Right hindlimb (tissue), 1 donor: ENCODE measurements at places on chromosomes 4 and X.
A peak's percentile ranks its signal among the peaks of the same experiment; 100 is the strongest.

- no peak for DNase-seq
Measured at GRCh38 chr4:77127215-77127614, 29.8 kb upstream of the CCNG2 start.

DNA sequence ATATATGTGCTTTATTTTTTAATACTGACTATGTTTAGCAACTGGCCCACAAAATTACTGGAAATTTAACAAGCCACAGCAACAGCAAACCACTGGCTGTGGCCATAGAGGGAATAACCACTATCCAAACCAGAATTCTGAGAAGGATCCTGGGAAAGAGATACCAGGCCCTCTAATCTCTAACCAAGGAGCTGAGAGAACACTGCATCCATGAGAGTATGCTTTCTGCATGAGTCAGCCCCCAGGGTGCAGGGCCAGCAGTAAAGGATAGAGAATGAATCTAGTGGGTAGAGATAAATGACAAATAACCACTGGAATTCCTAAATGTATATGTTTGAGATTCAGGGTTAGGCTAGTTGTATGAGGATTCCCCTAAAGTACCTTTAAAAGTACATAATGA is 221.8 kb downstream of the KIT start:
- no peak for DNase-seq

DNA sequence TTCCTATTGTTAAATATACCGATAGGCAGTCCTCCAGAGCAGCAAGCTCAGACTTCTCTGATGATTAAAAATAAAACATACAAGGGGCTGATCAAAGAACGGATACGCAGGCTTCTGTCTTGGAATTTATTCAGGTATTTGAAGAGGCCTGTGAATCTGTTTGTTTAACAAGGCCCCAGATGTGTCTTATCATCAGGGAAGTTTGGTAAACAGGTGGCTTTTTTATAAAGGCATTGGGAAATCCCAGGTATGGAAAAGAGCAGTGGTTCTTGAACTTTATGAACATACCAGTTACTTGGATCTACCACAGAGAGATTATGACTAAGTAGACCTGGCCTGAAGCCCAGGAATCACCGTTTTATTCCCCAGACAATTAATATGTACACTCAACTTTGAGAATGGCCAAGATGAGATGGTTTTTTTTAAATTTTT is 47.9 kb downstream of the SOWAHB start:
- no peak for DNase-seq

DNA sequence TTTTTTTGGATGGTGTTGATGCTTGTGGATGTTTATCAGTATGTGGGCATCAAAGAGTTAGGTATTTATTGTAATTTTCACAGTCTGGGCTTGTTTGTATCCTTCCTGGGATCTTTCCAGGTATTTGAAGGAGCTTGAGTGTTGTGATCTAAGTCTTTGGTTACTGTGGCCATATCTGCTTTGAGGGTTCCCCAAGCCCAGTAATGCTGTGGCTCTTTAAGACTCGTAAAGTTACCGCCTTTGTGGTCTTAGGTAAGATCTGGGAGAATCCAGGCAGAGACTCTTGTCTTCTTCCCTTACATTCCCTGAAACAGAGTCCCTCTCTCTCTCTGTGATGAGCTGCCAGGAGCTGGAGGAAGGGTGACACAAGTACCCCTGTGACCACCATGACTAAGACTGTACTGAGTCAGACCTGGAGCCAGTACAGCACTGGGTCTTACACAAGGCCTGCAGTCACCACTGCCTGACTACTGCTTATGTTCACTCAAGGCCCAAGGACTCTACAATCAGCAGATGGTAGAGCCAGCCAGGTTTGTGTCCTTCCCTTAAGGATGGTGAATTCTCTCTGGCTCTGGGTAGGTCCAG is 62.2 kb downstream of the FMR1NB start:
- no peak for DNase-seq

GRCh38 chrX:145715641-145716138 is 101.9 kb upstream of the SLITRK2 start:
- no peak for DNase-seq

DNA sequence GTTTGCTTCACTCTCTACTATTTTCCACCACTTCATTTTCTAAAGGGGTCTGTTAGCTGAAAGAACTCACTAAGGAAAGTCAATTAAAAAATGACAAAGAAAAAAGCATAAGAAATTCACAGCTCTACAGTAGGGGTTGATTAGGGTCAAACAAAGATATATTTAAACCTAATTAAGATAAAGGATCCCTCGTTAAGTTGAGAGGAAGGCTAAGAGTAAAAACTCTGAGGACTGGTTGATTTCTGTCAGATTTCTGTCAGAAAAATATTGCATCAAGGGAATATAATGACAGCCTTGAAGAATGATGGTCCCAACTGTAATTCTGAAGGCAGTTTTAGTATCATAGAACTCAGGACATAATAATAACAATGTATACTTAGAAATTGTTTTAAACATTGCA is 218.0 kb downstream of the QDPR start:
- no peak for DNase-seq

GRCh38 chr4:30350288-30350687 is 369.9 kb upstream of the PCDH7 start:
- DNase-seq = no peak

GRCh38 chrX:24232796-24233195 is 81.1 kb downstream of the SUPT20HL2 start:
- no peak for DNase-seq

GRCh38 chr4:22754116-22754515 is 61.4 kb downstream of the GBA3 start:
- DNase-seq = no peak

- no peak for DNase-seq
Measured at GRCh38 chrX:122418758-122419157, 765.3 kb upstream of the GRIA3 start.

GRCh38 chr4:182916483-182917181 is 554 bp downstream of the DCTD start:
- DNase-seq = peak; percentile 78

GRCh38 chr4:139144161-139144859 is 32.7 kb downstream of the ELF2 start:
- peak; percentile 23 for DNase-seq

- DNase-seq = no peak
Measured at GRCh38 chrX:131366407-131366806, 77.3 kb upstream of the IGSF1 start.

DNA sequence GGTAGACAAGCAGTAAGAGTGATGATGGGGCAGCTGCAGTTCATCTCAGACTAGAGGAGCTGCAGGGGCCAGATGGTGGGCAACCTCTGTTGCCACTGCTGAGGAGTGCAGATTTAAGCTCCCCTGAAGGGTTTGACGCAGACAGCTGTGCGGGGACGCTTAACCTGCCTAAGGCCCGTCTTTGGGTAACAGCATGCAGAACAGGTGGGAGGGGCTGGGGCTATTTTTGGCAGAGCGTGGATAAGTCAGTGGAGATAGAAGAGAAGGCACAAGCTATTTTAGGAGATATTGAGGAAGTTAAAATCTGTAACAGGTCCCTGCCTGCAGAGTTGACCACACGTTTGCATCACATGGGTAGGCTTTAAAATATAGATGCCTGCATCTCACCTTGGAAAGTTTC is 10.5 kb downstream of the CD99 start:
- no peak for DNase-seq

DNA sequence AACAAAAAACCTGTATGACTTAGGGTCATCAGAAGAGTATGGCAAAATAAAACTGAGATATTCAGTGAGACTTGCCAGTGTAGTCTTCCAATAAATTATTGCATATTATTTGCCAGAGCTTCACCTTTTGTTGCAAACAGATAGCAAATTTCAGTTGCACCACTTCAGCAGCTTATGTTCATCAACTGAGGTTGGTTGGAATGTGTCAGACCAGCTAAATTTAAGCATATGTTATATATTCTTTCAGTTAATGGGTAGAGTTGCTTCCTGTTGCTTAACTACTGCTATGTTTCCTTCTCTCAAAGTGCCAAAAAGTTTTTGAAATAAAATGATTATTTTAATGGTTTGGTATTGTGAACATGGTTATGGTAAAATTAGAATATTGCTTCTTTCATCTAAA is 61.5 kb downstream of the GALNT7 start:
- DNase-seq = no peak

DNA sequence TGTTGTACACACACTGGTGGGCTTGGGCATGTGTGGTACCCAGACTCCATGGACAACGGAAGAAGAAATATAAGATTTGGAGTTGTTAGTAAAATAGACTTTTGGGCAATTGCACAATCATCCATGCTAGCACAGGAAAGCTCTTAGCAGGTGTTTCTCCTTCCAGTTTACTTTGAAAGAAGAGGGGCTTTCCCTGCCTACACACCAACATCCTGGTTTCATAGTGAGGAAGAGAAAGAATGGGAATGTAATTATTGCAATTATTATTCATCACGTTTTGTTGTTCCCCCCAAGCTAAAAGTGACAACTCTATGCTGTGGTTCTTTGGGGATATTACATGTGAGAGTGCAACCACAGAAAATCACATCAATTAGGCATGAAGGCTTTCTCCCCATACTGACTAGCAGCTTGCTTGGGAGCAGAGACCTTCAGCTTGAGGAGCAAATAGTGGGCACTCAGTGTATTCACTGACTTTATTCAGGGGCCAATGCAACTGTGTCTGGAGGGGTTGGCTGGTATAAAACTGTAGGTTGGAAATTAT is 57.2 kb upstream of the PUDP start:
- no peak for DNase-seq

DNA sequence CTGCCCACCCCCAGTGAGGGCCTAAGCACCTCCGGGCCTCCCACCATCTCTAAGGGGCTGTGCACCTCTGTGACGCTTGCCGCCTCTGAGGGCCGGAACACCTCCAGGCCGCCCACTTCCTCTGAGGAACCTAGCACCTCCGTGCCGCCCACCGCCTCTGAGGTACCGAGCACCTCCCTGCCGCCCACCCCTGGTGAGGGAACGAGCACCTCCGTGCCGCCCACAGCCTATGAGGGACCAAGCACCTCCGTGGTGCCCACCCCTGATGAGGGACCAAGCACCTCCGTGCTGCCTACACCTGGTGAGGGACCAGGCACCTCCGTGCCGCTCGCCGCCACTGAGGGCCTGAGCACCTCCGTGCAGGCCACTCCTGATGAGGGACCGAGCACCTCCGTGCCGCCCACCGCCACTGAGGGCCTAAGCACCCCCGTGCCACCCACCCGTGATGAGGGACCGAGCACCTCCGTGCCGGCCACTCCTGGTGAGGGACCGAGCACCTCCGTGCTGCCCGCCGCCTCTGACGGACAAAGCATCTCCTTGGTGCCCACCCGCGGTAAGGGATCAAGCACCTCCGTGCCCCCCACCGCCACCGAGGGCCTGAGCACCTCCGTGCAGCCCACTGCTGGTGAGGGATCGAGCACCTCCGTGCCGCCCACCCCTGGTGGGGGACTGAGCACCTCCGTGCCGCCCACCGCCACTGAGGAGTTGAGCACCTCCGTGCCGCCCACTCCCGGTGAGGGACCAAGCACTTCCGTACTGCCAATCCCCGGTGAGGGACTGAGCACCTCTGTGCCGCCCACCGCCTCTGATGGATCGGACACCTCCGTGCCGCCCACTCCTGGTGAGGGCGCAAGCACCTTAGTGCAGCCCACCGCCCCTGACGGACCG is 977 bp downstream of the MAGEE1 start:
- peak; percentile 19 for DNase-seq

- no peak for DNase-seq
Measured at GRCh38 chr4:158169506-158169905, 3.3 kb downstream of the GASK1B start.

GRCh38 chrX:12332786-12333347 is 194.6 kb downstream of the FRMPD4 start:
- no peak for DNase-seq

- DNase-seq = peak; percentile 35
Measured at GRCh38 chr4:1050486-1051213, 39.2 kb downstream of the FGFRL1 start.

DNA sequence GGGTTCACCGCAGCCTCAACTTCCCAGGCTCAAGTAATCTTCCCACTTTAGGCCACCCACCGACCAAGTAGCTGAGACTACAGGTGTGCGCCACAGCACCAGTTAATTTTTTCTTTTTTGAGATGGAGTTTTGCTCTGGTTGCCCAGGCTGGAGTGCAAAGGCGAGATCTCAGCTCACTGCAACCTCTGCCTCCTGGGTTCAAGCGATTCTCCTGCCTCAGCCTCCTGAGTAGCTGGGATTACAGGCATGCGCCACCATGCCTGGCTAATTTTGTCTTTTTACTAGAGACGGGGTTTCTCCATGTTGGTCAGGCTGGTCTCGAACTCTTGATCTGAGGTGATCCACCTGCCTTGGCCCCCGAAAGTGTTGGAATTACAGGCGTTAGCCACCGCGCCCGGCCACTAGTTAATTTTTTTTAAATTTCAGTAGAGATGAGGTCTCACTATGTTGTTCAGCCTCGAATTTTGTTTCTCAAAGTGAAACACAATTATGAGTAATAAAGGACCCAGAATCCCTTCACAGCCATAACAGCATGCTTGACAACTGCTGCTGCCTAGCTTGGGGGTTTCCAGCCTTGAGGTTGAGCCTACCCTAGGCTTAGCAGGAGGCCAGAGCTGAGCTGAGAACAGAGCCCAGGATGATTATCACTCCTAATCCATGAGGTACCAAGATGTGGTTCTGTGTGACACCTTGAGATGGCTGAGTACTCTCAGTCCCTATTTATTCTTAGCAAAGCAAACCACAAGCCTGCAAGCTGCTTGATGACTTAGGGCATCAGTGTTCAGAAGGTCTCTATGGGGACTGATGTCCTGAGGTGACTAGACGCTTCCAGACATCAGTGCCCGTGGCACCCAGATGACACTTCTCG is 41.6 kb upstream of the NKRF start:
- no peak for DNase-seq

DNA sequence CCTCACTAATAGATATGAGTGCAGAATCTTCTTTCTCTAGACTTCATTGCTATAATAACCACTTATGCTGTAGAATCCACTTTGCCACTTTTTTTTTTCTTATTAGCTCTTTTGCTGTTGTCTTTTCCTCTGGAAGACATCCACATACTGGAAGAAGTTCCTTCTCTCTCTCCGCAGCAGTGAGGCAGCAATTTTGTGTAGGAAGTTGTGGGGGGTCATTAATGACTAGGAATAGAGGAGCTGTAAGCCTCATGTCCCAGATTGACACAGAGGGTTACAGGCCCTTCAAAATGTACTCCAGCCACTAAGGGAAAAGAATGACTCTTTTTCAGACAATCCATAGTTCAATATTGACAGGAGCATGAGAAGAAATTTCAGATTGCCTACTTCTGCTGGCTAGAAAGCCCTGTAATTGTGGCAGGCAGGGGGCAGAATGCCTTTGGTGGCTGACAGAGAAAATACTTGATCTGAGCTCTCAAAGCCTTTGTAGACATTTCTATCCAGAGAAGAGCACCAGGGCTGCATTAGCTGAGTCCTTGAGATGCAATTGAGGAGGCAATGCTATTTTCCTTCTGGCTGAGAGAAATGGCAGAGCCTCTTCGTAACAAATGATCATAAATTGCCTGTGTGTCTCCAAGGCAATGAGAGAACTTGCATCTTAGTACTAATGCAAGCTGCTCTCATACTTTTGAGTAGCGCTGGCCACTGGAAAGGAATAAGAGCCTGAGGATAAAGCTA is 856.2 kb downstream of the STIM2 start:
- no peak for DNase-seq

- no peak for DNase-seq
Measured at GRCh38 chrX:15860921-15861320, 6.3 kb upstream of the AP1S2 start.
